ENCODE measurements at places on chromosomes 3 and 15.

DNA sequence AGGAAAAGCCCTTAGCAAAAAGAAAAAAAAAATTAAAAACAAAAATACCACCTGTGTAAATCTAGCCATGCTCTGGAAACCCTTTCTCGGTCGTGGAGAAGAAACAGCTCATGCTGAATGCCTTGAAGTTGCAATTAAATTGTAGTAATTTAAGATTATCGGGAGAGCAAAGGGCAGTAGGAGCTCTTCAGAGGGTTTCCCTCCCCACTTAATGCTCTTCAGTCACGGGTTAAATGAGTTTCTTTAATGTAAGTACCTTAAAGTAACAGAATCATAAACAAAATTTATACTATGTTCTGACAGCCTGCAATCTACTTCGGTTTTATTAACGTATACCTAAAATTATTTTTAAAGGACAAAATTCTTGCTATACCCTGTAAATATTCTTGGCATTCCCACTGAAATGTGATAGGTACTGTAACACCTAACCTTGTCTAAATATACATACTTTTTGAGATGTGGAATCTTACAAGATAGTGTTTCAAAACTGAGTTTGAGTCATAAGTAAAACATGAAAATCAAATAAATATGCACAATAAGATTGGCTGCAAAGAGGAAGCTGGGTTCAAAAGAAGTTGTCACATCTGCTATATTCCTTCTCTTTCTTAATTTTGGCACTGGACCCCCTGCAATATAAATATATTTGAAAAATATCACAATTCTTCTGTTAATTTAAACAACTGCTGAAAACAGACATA, 5.3 kb downstream of the FOXP1 start:
- no peak for DNase-seq

GRCh38 chr3:128012050-128012449, 40.2 kb upstream of the SEC61A1 start:
- DNase-seq: no peak

- no peak for DNase-seq
Measured at GRCh38 chr3:23626442-23626841, 179.3 kb upstream of the UBE2E1 start.

DNA sequence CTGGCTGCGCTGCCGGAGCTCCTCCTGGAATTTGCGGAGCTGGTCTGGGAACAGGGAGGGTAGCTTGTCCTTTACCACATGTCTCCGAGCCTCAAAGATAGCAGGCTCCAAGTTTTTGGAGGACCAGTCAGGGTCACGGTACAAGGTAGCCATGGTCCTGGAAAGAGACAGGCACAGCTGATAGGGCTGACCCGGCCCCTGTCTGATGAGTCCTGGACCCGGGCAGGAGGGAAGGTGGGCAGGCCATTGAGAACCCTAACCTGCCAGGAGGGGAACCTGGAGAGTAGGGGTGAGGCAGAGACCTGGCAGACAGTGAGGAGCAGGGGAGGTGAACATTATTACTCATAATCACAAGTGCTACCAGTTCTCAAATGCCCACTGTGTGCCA, 20.4 kb upstream of the EHD4 start:
- DNase-seq: no peak

DNA sequence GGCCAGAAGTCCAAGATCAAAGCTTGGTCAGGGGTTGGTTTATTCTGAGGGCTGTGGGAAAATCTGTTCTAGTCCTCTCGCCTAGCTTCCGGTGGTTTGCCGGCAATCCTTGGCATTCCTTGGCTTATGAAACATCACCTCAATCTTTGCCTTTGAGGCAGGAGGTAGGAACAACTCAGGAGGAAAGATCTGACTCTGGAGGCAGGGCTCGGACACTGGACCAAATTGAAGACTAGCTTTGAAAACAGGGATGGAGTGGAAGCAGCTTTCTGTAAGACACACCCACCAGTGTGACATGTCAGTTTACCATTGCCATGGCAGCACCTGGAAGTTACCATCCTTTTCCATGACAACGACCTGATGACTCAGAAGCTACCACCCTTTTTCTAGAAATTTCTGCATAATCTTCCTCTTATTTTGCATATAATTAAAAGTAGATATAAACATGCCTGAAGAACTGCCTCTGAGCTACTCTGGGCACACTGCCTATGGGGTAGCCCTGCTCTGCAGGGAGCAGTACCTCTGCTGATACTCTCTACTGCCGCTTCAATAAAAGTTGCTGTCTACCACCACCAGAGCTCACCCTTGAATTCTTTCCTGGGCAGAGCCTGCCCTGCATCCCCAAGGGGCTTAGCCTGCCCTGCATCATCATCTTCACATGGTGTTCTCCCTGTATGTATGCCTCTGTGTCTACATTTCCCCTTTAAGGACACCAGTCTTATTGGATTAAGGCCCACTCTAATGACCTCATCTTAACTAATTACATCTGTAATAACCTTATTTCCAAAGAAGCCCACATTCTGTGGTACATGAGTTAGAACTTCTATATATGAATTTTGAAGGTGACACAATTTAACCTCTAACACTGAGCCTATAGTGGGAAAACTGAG, 38.3 kb upstream of the TM4SF4 start:
- no peak for DNase-seq

DNA sequence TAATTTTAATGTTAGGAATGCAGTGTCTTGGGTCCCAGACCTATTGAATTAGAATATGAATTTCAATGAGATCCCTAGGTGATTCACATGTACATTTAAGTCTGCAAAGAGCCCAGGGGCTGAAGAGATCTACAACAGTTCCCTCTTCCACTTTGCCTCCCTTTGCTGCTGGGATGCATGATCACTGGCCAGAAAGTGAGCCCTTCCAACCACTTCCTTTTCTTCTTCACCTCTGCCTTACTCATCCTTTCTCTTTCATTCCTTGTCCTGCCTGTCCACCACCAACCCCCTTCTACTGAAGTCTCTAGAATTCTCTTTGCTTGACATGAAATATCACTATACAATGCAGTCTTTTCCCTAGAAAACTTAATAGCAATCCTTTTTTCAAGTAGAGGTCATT, 222.4 kb upstream of the LRIG1 start:
- no peak for DNase-seq

GRCh38 chr3:24365168-24365567, 129.5 kb downstream of the THRB start:
- DNase-seq: no peak

DNA sequence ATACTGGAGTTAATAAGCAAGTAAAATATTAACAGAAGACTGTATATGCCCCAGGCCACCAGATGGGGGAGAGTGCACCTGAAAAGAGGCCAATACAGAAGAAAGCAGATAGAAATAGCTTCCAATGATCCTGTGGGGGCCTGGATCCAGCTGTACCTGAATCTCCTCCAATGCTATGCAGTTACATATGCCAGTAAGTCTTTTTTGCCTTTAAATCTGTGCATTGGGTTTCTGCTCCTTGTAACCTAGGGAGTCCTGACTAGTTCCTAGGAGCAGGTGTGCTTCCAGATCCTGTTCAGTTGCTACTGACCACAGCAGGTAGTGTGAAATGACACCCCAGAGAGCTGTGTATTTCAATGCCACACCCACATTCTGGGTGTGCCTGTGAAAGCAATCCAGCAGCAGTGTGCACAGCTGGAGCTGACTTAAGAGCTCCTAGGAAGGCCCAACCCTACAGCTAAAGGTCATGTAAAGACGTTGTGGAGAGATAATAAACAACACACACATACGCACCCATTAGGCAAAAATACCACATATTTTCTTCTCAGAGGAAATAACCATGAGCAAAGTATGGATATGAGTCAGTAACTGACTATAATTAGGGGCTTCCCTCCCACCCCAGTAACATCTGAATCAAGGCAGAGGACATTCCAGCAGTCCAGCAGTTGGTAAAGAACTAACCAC, 62.2 kb upstream of the AKAP13 start:
- DNase-seq: no peak

DNA sequence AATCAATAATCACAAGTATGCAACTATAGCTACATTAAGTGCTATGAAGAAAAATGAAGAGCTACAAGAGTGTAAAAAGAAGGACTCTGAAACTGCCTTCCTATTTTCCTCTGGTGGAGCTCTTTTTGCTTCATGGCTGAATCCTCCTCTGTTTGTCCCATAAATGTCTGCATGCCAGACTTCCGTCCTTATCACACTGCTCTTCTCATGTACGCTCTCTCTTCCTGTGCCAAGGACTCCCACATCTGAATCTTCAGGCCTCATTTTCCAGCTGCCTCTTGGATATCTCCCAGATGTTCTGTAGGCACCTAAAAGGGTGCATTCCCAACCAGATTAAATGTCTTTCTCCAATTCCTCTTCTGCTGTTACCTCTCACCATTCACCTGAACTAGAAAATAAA, 123.7 kb downstream of the MECOM start:
- no peak for DNase-seq

DNA sequence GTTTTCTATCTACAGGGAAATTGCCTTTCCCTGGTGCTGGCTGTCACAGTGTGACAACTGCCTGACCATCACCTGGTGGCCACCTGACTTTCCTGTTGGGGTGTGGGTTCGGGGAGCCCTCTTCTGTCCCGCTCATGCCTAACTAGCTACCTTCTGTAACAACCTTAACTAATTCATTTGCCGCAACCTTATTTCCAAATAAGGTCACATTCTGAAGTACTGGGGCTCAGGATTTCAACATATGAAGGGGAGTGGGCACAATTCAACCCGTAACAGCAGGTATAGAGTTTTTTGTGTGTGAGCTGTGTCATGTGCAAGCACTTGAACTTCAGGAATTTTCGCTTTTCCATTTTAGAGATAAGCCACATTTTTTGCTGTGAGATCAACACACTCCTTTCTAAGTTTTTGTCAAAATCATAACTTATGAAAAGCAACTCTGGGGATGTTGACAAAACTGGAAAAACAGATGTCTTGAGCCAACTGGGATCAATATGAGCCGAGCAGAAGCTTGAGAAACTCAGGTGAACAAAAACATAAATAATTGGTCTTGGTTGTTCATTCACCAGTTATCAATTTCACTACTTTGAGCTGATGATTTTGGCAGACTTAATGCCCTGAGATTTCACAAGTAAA, 242.0 kb upstream of the RGMA start:
- DNase-seq: no peak

GRCh38 chr3:144324076-144324475, 352.5 kb downstream of the DIPK2A start:
- no peak for DNase-seq

GRCh38 chr15:101320501-101321052, 25.5 kb upstream of the SNRPA1 start:
- DNase-seq: peak; percentile 23

- DNase-seq: no peak
Measured at GRCh38 chr3:126124896-126125295, 41.0 kb upstream of the SLC41A3 start.

DNA sequence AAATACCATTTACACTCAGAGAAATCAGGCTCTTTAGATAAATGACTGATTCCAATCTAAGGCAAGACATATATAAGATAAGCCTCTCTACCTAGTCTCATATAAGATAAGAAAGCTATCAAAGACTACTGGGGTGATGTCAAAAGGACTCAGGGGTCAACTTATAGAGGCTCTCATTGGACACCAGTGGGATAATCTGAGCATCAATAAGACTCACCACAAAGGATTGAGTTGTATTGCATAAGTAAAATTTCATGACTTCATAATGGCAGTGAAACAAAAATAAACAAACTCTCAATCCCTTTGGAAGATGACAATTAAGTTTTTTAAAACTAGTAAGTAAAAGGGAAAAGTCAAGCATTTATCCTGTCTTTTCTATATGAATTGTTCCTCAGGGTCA, 317.8 kb downstream of the SHQ1 start:
- no peak for DNase-seq

GRCh38 chr15:34647569-34648293, 64.3 kb upstream of the GOLGA8B start:
- no peak for DNase-seq

DNA sequence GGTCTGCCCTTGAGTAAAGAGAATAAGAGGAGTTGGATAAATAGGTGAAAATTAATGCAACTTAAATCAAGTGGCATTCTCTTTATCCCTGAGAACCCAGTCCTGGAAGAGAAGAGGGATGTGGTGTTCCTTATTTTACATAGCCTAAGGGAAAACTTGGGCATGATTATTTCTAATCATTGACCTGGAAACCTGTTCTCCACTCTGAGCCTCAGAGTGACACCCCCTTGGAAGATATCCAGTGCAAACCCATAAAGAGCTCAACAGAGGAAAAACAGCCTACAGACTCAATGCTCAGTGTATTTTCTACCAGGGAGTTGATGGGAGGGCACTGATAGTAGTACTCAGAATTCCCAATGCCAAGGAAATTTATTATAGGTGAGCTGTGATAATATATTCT, 22.0 kb downstream of the SLC15A2 start:
- DNase-seq: no peak

- no peak for DNase-seq
Measured at GRCh38 chr15:66094331-66094730, 159.2 kb downstream of the MEGF11 start.

DNA sequence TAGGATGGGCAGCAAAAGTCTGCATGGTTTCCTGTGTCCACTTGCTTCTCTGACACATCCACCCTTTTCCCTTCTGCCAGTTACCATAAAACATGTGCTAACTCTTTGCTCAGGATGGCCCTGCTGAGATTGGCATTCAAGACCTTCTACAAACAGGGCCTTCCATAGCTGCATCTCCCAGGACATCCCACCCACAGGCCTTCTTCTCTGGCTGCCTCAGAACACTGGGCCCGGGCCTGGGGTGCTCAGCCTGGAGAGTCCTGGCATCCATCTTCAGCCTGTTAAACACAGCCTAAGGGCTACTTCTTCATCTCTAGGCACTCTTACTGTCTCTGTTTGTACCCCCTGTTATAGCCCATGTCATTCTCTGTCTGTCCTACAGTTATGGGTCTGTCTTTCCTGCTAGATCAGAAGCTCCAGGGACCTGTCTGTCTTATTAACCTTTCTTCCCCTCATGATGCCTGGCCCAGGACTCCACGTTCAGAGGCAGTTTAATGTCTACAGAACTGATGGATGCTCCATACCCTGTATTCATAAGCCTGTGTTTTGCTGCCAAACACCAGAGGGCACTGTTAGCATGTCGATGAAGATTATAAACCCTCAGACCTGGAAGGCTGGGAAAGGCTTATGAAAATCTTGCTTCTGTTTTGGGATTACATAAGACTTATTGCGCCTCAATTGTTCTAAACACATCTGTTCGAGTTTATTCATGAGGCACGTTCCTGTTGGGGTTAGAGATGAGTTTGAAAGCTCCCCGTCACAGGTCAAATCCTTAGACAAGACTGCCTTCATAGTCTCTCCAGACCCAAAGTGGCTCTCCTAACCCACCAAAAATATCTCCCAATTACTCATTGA, 16.5 kb downstream of the SEMA3G start:
- no peak for DNase-seq

Data from stimulated activated CD8-positive, alpha-beta memory T cell treated with anti-CD3 and anti-CD28 coated beads, Interleukin-4, amount 100 ng/mL, for 4 hours (primary cell).